Pulmonary artery endothelial cell (primary cell): ENCODE measurements at places on chromosomes 12 and 14. TPM values are rescaled to one million over a fixed set of nuclear protein-coding genes. Genes with fewer than 3 reads are reported as not detected.

The STAB2 gene
- total RNA-seq = not detected in 2 replicates

The CDKN3 gene
- 36.5 and 76.4 TPM in 2 replicates for total RNA-seq

The HSPB8 gene
- total RNA-seq = 2.9 and 8.7 TPM in 2 replicates

- no peak for DNase-seq
Observed at GRCh38 chr14:105894978-105895881, 368.8 kb downstream of the TMEM121 start.

- no peak for DNase-seq
Observed at GRCh38 chr14:88919502-88919901, 95.1 kb downstream of the TTC8 start.

DNA sequence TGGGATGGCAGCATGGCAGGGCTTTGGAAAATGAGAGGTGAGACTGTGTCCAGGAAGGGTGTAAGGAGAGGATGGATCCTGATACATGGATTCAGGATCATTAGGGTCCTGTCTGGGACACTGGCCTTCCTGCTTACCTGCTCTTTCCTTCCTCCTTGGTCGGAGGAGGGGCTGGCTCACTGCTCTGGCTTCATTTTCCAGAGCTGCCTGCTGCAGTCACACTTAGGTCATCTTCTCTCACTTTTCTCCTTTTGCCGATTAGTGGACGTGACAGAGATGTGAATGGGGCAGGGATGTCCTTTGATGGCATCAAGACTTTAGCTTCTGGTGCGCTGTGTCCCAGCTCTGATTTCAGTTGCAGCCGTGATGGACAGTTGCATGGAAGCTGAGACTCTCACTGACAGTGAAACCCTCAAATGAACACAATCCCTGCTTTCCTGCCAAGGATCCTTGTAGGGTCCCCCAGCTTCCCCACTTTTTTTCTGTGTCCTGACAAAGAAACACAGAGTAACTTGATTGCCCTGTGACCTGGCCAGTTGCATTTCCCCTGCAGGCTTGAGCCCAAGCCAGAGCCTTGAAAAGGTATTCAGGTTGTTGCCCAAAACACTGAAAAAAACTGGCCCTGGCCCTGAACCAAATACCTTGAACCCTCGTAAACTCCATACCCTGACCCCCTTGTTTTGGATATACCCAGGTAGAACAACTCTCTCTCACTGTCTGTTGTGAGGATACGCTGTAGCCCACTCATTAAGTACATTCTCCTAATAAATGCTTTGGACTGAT is 756 bp upstream of the CIDEB start:
- no peak for DNase-seq

- no peak for DNase-seq
Observed at GRCh38 chr12:114174326-114174725, 208.2 kb upstream of the RBM19 start.
